Endodermal cell (in vitro differentiated cells): ENCODE measurements at places on chromosomes 7 and 10.

DNA sequence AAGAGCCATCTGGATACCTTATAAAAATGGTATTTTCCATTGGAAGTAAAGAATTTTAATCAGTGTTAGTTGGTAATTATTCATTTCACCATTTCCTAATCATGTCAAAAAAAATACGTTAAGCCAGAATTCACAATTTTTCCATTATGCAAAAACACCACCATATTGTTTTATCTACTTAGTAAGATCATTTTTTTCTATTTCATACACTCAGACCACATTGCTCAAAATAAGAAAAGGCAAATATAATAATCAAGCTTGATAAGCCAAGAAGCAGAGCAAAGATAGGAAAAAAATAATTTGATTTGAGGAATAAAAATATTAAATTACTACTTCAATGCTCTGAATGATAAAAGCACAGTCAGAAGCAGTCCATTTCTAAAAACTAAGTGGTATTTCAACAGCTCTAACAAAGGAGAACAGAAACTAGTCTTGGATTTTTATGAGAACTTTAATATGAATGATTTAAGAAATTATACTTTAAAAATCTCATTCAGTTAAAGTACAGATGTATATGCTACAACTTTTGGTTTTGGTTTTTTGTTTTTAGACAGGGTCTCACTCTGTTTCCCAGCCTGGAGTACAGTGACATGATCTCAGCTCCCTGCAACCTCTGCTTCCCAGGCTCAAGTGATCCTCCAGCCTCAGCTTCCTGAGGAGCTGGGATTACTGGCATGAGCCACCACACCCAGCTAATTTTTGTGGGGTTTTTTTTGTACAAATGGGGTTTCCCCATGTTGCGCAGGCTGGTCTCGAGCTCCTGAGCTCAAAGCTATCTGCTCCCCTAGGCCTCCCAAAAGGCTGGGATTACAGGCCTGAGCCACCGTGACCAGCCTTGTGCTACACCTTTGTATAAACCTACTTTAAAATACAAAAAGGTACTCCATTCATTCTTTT, 46.6 kb downstream of the LRRN3 start:
- no peak for DNase-seq

DNA sequence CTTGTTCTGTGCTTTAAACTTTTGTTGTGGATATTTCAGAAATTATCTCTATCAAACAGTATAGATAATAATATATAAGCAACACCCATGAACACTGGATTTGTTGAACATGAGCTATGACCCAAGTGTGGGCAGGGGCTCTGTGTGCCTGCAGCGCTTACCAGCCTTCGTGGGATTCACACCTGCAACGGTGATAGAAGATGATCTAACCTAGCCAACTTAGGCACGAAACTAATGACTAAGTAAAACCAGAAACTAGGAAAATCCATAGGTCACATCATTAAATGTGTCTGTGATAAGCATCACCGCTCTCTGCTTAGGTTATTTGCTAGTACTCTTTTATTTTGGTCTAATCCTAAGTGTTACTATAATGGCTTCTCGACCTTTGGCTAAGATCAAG, 18.0 kb downstream of the SPAG6 start:
- no peak for DNase-seq

GRCh38 chr7:881441-882234, 5.3 kb downstream of the GET4 start:
- no peak for DNase-seq

DNA sequence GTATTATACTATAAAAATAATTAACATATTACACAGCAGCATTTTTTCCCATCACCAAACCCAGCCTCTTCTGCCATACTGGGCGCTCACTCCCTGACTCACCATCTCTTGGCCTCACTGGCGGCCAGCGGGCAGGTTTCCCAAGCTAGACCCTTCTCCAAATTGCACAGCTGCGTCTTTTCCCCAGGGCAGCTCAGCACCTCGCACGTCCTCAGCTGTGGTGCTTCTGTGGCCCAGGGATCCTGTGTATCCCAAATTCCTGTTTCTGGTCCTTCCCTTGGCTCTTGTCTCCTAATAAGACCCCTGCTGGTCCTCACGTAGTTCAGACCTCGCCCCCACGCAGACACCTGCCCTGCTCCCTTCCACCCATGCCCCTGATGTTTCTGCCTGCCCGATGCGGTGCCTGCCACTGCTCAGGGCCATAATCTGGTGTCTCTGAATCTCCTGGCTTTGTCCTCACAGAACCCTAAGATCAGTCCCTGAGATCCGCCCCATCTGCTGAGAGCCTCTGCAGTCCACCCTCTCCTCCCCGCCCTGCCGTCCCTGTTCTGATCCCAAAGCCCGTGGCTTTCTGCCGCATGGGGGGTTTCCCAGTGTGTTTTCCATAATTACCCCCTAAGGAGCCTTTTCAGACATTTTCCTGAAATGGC, 290.1 kb downstream of the TCERG1L start:
- DNase-seq, result no peak

DNA sequence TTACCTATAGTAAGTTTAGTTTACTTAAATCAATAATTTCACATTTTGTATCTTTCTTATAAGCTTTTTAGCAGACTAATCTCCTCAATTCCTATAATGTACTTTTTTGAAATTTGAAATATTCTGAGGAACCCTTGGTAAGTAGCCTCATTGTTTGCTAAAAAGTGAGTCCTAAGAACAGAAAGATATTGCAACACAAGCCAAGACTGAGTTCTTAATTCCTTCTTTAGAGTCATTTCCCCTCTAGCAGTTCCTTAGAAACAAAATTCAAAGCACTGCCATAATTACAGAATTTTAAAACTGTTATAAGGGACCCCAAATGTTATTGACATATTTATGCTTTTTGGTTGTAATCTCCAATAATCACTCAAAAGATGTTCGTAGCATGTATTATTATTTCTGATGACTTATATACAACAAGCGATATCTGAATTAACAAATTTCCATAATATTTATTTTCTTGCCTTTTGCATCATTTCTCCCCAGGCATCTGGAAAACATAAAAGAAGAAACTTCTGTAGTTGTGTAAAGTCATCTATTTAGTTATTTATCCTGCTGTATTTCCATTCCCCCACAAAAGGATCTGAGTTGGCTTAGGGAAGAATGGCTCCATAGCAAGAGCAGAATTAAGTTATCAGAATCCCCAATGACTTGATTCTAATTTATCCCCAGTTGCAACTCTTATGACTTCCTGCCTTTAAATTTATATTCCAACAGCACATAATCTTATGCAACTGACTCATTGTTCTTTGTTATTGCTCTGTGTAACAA, 67.8 kb downstream of the TMEM26 start:
- no peak for DNase-seq

- DNase-seq, result no peak
Measured at GRCh38 chr10:94192974-94193373, 169.8 kb downstream of the NOC3L start.

DNA sequence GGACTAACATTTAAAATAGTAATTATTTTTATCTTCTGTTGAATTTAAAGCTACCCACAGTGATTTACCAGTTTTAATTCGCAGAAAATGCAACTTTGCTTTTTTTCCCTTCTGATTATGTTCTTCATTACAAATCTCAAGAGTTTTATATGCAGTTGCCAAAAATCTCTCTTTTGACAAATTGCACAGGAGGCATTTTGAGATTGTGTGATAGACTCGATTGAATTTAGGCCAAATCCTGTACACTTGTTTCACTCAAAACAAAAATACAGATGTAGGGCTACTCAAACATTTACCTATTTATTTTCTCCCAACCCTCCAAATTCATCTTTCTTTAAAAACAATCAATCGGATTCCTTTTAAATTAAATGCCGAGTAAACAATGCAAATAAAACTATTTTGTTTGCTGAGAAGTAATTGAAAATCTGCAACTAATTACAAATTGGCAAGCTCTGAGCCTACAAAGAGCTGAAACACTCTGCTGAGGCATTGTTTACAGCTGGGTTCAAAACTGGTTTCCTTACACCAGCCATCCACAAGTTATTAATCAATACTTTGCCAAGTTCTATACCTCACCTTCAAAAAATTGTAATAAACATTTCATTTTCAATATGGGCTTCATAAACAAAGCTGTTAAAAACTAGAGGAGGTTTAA, 214.9 kb upstream of the TCF7L2 start:
- DNase-seq, result no peak

- no peak for DNase-seq
Measured at GRCh38 chr7:83643012-83643411, 5.9 kb downstream of the SEMA3E start.

GRCh38 chr10:4647109-4647785, 178.8 kb upstream of the AKR1E2 start:
- DNase-seq, result no peak

DNA sequence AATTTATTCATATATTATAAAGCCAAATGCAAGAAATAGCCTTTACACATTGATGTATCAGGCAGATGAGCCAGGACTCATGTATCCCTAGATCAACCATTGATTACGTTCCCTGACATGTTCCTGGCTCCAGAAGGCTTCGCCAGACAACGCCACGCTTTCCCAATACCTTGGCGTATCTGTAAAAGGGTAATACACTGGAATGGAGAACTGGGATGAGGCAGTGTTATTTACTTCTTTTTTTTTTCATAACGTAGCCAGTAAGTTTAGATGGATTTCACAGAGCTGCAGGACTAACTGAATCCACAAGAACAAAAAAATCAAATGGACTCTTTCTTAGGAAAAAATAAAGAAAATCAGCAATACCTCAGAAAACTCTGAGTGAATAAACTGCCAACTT, 588.1 kb upstream of the SEMA3D start:
- no peak for DNase-seq

DNA sequence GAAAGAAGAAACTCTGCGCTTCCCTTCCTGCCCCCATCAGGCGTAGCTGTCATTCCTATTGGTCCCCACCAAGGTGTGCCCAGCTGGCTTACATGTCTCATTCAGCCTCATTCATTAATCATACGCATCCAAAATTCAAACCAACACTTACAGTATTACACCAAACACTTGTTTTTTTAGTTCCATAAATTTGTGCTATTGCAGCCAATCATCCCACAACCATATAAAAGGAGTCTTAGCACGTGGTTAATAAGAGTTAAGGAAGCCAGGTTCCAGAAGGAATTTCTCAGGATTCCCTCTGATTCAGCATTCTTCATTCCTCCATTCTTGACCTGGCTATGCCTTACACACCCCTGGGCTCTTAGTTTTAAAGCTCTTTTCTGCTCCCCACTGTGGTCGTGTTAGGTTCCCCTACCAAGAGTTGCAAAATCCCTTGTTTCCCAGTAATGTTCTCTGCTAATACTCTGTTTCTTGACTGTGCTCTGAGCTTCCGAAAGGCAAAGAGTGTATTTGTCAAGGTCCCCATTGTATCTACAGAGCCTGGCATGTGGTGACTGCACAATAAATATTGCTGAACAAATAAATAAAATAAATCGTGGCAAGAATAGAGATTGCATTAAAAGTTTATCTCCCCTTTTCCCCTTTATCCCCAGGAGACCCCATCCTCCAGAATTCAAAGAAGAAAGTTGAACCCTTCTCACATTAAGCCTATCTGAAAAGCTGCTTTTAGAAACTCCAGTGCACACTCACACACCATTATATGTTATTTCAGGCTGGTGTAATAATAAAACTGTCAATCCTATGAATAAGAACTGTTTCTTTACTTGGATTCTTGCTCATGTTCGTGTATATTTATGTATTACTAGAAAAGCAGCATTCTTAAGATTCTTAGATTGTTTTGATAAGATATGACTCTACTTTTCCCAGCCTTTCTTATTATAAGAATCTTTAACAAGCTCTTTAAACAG, 514.4 kb downstream of the INHBA start:
- DNase-seq, result no peak

GRCh38 chr7:155810770-155811559, 1.3 kb downstream of the SHH start:
- peak; percentile 54 for DNase-seq
